SW 1271 (cell line): ENCODE measurements at places on chromosomes 1 and 21.

DNA sequence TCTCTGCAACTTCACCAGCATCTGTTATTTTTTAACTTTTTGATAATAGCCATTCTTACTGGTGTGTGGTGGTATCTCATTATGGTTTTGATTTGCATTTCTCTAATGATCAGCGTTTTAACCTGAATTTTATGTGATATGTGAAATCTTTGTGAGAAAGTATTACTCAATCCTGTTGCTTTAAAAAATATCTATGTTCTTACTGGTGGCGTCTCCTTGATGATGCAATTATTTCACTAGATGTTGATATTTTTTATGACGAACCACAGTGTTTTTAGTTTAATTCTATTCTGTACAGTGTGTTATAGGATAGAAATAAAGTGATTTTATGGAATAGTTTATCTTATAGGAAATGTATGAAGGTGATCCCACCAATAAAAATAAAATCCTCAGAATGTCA lies 54.7 kb upstream of the GPR88 start:
- DNase-seq = no peak

- no peak for DNase-seq
Measured at GRCh38 chr1:1182491-1183220, 9.0 kb downstream of the TTLL10 start.

DNA sequence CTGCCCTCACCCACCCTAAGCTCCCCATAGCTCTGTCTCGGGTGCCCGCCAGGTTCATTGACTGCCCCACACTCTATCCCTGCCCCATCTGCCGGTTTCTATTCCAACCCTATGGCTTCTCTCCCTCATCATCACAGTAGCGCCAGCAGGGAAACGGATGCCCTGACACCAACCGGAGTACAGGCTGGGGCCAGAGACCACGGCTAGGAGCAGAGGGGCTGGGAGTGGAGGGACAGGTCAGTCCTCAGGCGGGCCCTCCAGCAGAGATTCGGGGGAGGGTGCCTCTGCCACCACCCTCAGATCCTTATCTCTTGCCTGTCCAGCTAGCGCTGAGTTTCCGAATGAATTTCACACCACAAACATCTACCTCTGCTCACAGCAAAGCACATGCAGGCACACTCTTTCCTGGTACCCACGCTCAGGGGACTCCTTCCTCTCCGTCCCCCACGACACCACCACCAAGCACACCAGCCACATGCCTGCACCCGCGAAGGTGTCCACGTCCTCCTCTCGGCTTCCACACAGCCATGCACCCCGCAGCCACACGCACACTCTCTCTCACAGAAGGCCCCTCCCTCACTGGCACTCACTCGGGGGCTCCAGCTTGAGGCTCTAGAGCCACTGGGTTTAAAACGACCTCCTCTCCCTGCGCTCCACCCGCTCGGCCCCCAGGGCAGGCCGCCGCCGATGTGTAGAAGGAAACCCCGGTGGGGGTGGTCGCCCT lies 7.2 kb downstream of the TAL1 start:
- DNase-seq = no peak

DNA sequence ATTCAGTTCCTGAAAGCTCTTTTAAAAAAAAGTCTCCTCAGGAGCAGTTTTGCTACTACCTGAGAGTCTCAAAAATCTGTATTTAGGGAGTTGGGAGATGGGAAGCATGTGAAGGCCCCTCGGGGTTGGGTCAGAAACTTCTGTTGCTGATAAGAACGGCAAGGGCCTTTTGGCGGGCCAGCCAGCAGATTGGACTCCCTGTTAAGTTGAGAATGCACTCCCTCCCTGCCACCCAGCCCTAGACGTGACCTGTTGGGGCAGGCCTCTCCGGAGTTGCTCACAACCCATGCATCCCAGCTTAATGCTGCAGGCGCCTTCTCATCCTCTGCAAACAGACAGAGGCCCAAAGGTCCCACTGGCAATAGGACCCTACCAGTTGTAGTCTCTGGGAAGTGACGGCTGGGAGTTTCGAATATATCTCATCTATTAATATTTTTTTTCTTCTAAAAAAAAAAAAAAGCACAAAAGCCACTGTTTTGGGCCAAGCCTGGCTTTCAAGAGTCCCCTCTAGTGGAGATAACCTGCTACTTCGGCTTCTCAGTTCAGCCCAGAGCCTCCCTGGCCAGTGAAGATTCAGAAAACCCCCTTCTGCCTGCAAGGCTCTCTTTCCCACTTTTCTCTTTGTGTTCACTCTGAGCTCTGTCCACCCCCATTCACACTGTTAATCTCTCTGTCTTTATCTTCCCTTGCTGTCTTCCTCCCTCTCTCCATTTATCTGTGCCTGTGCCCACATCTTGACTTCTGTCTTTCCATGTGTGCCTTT lies 5.3 kb downstream of the PLXNA2 start:
- peak; percentile 43 for DNase-seq

DNA sequence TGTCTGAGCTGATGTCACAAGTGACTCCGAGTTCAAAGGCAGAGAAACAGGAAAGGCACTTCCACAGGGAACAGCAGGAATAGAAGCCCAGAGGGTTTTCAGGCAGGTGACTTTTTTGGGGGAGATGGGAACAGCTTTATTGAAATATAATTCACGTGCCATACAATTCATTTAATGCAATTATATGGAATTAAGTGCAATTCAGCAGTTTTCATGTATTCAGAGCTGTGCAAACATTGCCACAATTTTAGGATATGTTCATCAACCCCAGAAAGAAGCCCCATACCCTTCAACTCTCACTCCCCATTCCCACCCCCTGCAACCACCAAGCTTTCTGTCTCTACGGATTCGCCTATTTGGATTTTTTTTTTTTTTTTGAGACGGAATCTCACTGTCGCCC lies 17.0 kb downstream of the KCNAB2 start:
- DNase-seq = no peak

DNA sequence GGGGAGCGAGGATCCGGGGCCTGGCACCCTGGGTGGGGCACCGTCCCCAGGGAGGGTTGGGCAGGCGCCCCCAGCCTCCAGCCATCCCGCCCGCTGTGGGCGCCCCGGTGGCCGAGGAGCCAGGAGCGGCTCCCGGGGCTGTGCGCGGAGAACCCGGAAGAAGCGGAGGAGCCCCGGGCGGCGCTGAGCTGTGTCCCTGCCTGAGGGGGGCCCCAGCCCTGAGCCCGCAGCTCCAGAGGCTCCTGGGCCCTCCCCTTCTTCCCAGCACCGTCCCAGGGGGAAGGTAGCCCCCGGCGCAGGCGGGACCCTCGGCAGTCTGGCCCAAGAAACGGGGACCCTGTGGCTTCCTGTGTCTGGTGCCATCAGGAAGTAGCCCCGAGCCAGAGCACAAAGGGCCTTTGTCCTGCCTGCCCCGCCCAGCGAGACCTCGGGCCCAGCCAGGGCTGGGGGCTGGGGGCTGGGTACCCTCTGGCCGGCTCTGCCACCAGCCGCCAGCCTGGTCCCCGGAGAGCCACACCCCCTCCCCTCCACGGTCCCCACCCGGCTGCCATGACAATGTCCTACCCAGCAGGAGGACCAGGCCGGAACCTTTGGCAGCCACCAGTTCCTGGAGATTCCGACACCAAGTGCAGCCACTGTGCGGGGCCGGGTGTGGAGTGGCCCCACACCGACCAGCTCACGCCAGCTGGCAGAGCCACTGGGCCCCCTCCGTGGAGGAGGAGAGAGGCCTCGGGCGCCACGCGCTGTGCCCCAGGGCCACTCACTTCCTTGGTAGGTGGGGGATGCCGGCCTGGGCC lies 15.6 kb upstream of the TTLL10 start:
- DNase-seq = no peak

DNA sequence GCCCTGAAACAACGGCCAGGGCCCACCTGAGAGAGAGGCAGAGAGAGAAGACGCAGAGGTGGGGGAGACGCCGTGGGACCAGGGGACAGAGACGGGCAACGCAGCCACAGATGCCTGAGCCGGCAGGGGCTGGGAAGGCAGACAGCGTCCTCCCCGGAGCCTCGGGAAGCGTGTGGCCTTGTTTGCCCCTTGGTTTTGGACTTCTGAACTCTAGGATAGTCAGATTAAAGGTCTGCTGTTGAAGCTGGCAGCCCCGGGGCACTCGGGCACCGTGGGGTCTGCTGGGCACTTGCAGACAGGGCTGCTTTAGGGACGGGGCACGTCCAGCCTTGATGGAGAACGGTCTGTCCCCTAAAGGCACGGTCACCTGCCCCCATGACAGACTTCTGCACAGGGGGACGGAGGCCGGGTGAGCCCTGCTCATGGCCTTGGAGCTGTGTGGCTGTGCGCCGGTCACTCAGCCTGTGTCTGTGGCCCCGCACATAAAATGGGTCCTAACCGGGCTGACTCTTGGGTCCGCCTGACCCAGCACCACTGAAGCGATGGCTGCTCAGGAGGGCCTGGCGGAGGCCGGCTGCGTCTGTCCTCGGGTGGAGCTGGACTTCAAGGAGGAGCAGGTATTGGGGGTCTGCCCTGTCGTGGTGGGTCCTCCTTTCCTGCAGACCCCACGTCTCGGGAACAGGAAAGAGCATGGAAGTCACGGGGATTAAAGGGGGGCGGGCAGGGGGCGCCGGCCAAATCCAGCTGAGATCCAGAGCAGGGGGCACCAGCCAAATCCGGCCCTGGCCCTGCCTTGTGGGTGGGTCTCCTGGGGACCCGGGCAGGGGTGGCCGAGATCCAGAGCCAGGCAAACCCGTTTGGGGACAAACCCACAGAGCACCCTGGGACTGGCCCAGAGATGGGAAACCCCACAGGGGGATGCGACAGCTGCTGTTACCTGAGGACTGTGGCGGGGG lies 9.6 kb upstream of the RNF223 start:
- DNase-seq = no peak

- DNase-seq = no peak
Measured at GRCh38 chr1:92709738-92710137, 75.2 kb downstream of the EVI5 start.

DNA sequence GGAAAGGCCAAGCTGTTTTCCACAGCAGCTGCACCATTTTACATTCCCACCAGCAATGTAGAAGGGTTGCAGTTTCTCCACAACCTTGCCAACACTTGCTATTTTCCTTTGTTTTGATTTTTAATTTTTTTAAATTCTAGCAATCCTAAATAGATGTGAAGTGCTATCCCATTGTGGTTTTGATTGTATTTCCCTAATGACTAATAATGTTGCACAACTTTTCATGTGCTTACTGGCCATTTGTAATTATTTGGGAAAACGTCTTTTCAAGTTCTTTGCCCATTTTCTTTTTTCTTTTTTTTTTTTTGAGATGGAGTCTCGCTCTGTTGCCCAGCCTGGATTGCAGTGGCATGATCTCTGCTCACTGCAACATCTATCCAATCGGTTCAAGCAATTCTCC lies 53.9 kb downstream of the VCAM1 start:
- DNase-seq = no peak

DNA sequence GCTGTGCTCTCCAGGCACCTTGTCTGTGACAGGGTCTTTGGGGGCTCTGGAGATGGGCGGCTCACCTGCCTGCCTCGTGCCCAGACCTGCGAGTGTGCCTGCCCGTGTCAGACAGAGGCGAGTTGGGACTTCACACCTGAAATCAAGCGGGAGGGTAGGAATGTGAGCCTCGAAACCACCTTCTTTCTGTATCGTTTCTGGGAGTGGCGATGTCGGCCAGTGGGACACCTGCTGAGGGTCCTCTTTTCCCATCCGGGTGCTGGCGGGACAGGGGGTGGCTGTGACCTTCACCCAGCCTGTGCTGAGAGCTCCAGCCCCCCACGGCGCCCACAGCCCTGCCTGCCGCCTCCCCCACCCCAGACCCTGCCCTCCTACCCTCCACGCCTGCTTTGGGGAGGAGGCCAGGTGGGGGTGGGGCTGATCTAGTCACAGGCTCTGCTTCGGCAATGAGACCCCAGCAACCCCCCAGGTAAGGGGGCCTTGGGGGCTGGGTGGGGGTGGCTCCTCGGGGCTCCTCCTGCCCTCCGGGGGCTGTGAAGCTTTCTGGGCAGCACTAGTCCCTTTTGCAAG lies 15.6 kb upstream of the FAAP20 start:
- no peak for DNase-seq

DNA sequence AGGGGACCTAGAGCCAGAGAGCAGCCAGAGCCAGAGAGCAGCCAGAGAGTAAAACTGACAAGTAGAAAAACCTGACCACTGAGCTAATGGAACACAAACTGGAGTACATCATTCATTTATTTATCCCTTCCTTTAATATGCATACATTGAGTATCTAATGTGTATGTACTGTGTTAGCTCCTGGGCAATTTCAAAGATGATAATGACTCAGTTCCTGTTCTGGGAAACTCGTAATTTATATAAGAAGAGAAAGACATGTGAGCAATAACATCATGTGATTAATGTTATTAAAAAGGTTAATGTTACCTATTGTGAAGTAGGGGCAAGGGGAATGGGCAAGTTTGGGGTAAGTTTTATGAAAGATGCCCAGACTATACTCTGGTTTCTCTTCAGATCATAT lies 199.9 kb downstream of the TNR start:
- no peak for DNase-seq

- no peak for DNase-seq
Measured at GRCh38 chr1:179090522-179090921, 8.7 kb downstream of the TOR3A start.

DNA sequence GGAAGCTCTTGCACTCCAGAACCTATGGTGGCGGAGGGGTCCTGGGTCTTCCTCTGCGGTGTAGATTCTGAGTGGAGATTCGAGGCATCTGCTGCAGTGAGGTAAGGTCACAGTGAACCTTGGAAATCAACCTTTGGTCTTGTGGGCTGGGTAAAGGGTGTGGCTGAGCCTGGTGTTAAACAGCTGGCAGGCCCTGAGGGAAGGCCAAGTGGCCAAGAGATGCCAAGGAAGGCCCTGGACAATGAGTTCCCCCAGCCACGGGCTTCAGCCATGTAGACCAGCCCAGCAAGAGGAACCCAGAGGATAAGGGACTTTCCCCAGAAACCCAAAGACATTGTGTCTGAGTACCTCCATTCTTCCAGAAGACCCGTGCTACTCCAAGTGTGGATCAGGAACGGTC lies 137.2 kb upstream of the ETS2 start:
- no peak for DNase-seq

DNA sequence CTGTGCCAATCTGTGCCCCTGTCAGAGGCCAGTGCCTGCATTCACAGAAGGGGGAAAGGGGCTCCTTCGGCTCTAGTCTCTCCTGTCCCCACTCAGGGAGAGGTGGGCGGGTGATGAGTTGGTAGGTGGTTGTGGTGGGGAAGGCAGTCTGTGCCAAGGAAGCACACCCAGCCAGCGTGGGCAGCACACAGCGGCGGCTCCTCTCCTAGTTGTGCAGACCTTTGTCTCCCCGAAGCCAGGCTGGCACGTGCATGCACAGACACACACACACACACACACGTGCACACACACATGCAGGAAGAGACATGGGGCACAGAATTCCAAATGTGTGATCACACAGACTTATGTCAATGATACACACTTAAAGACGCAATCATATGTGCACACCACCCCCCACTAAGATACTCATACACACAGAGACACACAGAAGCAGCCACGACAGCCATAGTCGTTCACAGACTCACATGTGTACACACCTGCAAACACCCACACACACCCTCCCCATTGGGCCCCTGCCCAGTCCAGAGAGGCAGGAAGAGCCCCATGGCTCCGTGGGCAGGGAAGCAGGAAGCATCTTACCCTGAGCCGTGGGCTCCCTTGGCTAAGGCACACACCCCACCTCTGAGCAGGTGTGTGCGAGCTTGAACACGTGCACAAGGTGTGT lies 16.4 kb downstream of the RIMS3 start:
- DNase-seq = no peak
